ENCODE measurements at places on chromosomes 13 and 19. TPM values are rescaled to one million over a fixed set of nuclear protein-coding genes. Genes with fewer than 3 reads are reported as not detected.

The OVOL3 gene
- total RNA-seq: not detected

The WDR88 gene
- total RNA-seq: not detected

The DPF1 gene
- 2.5 TPM for total RNA-seq

The NALCN gene
- total RNA-seq: not detected

The SUGP2 gene
- 19.9 TPM for total RNA-seq

The IL4I1 gene
- total RNA-seq: 0.88 TPM

The ANKRD24 gene
- total RNA-seq: 0.19 TPM

DNA sequence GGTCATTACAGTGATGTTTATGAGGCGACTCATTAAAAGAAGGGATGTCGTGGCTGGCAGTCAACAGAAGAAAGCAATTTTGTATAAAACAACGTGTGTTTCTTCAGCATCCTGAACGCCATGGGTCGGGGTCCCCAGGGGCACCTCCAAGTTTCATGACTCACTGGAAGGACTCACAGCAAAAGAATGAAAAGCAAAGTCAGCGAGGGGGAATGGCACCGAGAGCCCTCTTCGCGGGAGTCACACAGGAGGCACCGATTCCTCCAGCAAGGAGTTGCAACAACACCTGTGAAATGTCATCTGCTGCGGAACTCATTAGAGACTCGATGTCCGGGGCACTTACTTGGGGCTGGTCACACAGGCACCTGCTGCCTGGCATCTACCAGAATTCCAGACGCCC, 130.7 kb upstream of the PEG3 start:
- no peaks in the 10 kb centered on the region for H3K4me1 ChIP-seq
- H3K27ac ChIP-seq: no peak overlapping the region
- H3K36me3 ChIP-seq: no peaks in the 10 kb centered on the region
- no peak overlapping the region for H3K4me3 ChIP-seq
- H3K27me3 ChIP-seq: peaks cover 33% of the 10 kb centered on the region
- no peak for DNase-seq

DNA sequence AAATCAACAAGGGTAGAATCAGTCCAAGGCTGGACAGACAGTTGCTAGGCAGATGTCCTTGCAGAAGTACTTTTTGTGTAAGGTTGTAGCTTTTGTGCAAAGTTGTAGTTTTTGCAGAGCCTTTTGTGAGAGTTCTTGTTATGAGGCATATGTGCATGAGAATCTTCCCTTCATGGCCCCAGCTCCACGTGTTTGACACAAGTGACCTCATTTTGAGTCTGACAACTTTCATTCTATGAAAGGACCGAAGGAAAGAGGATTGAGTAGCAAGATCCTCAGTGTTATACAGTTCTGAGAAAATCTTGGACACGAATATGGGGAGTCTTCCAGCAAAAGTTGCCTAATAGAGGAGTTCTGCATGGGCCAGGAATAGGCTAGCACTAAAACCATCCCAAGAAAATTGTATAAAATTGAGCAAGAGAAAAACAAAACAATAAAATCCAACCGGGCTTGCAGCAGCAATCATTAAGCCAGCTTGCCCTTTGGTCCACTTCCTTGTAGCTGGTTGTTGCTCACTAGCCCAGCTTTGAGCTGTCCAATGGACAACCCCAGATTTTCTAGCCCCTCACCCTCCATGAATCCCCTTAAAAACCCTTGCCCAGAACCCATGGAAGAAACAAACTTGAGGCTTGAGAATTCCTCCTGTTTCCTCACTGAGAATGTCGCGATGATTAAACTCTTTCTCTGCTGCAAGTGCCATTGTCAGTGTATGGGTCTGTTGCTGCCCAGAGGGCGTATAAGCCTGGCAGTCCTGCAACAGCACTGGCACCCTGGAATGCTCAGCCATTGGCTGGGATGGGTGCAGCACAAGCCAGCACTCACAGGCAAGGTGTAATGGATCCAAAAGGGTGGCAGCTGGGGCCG, 6.5 kb downstream of the EPSTI1 start:
- H3K27ac ChIP-seq: no peak overlapping the region
- H3K4me3 ChIP-seq: no peak overlapping the region
- no peak for DNase-seq
- H3K36me3 ChIP-seq: no peaks in the 10 kb centered on the region
- peaks cover 28% of the 10 kb centered on the region for H3K4me1 ChIP-seq

DNA sequence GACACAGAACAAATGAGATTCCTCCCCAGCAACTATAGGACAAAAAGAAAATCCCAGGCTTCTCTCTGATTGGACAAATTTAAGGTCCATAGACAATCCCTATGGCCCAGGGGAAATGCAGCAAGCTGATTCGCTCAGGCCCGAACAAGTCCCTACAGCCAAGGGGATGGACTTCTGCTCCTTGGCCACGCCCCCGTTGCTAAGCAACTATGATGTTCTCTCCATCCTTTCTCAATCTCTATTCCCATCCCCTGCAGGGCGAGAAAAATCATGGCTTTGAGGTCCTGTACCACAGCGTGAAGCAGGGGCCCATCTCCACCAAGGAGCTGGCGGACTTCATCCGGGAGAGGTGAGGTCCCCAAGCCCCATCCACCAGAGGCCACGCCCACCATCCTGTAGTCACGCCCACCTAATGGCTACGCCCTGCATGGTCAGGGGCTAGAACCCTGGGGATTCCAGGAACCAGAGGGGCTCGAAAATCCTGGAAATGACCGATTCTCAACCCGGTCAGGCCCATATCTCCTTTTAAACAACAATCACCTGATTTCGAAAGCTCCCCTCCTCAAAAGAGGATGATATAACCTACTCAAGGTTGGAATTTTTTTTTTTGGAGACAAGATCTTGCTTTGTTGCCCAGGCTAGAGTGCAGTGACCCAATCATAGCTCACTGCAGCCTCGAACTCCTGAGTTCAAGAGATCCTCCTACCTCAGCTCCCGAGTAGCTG, 11.4 kb downstream of the FCHO1 start:
- no peak overlapping the region for H3K27ac ChIP-seq
- no peak overlapping the region for H3K4me3 ChIP-seq
- no peaks in the 10 kb centered on the region for H3K36me3 ChIP-seq
- no peaks in the 10 kb centered on the region for H3K27me3 ChIP-seq
- H3K4me1 ChIP-seq: peaks cover 4% of the 10 kb centered on the region

DNA sequence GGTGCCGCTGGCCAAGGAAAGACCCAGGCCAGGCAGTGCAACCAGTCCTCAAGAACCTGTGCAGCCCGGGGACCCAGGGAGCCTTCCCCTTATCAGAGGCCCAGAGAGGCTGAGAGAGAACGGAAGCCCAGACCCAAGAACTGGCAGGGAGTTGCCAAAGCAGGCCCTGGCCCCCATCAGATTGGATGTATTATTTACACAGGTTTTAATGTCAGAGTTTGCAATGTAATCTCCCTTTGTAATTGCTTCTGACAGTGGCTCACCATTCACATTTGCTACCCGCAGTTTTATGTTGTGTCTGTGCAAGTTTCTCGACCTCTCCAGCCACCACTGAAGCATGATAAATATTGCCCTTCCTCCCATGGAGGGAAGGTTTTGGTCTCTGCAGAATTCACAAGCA, 660.9 kb downstream of the LIG4 start:
- no peak overlapping the region for H3K27ac ChIP-seq
- H3K4me3 ChIP-seq: no peak overlapping the region
- H3K4me1 ChIP-seq: no peaks in the 10 kb centered on the region
- no peaks in the 10 kb centered on the region for H3K36me3 ChIP-seq

GRCh38 chr19:31231237-31231636, 118.0 kb downstream of the TSHZ3 start:
- no peaks in the 10 kb centered on the region for H3K27me3 ChIP-seq
- no peak overlapping the region for H3K27ac ChIP-seq
- no peaks in the 10 kb centered on the region for H3K36me3 ChIP-seq
- no peak for DNase-seq
- no peaks in the 10 kb centered on the region for H3K4me1 ChIP-seq

- no peak overlapping the region for H3K4me3 ChIP-seq
- H3K27ac ChIP-seq: no peak overlapping the region
- no peaks in the 10 kb centered on the region for H3K27me3 ChIP-seq
- H3K4me1 ChIP-seq: no peaks in the 10 kb centered on the region
- no peak for DNase-seq
Measured at GRCh38 chr13:38463048-38463447, 113.4 kb downstream of the UFM1 start.

DNA sequence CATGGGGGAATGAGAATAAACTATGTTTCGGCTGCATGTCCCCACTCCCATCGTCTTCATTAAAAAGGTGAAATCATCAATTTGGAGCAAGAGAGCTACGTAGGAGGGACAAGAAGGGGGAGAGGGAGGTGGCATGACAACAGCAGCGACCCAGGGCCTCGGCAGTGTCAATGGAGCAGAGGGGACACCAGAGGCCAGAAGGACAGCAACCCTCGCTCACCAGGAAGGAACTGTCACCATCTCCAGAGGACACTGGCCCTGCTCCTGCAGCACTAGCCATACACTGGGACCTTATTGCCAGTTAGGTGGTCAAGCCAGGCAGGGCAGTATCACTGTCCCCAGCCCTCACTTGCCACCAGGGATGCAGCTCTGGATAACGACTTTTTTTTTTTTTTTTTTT, 34.2 kb downstream of the NAXD start:
- H3K4me3 ChIP-seq: no peak overlapping the region
- no peak for DNase-seq
- peaks cover 7% of the 10 kb centered on the region for H3K4me1 ChIP-seq

DNA sequence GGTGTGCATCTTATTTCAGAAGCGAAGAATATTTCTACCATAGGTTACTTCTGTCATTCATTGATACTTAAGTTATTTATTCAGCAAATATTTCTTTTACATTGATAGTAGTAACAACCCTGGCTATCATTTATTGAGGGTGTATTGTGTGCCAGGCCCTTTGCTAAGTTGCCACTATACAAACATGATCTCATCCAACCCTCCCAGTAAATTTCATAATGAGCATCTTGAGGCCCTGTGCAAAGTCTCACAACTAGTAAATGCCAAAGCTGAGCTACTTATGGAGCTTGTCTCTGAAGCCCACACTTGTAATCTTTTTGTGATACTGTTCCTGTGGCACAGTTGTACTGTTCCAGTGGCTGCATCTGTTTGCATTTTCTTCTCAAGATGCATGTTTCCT, 36.1 kb downstream of the RNASEH2B start:
- no peak overlapping the region for H3K4me3 ChIP-seq
- H3K4me1 ChIP-seq: no peaks in the 10 kb centered on the region
- H3K27me3 ChIP-seq: no peaks in the 10 kb centered on the region
- no peak overlapping the region for H3K27ac ChIP-seq
- H3K36me3 ChIP-seq: no peaks in the 10 kb centered on the region

DNA sequence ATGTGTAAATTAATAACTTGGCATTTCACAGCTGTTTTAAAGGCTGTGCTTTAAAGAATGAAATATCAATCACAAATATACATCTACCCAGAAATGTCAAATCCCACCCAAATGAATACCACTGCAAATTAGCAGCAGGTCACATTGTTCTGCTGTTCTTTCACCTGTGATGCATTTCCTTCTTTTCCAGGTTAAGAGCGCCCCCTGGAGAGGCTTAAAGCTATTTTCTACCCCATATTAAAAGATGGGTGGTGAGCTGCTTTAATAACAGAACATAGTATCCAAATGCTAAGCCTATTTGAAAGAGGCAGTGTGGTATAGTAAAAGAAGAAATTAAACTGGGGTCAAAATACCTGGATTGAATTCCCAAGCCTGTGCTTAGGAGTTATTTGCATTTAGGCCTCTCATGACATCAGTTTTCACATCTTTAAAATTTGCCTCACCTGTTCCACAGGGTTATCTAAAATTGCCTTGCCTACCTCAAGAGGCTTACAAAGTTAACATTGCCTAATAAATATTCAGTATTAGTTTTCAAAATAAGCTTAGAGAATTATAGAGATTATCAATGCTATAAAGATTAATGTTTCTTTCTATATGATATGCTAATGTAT, 396.9 kb upstream of the SLITRK5 start:
- H3K4me3 ChIP-seq: no peak overlapping the region
- H3K27me3 ChIP-seq: no peaks in the 10 kb centered on the region
- H3K4me1 ChIP-seq: no peaks in the 10 kb centered on the region
- H3K27ac ChIP-seq: no peak overlapping the region
- no peaks in the 10 kb centered on the region for H3K36me3 ChIP-seq

DNA sequence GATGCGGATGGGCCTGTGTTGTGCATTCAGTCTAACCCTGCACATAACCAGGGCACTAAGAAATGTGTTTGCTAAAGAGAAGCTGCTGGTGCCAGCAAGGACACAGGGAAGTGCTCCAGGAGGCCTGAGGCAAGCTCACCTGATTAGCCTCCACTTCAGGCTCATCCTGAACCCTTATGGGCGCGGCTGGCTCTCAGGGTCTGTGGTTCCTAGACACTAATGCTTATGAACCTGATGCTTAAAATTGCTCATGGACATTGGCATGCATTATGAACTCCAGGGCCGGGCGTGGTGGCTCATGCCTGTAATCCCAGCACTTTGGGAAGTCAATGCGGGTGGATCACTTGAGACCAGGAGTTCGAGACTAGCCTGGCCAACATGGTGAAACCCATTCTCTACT, 34.3 kb downstream of the SERP2 start:
- H3K27ac ChIP-seq: no peak overlapping the region
- no peaks in the 10 kb centered on the region for H3K27me3 ChIP-seq

DNA sequence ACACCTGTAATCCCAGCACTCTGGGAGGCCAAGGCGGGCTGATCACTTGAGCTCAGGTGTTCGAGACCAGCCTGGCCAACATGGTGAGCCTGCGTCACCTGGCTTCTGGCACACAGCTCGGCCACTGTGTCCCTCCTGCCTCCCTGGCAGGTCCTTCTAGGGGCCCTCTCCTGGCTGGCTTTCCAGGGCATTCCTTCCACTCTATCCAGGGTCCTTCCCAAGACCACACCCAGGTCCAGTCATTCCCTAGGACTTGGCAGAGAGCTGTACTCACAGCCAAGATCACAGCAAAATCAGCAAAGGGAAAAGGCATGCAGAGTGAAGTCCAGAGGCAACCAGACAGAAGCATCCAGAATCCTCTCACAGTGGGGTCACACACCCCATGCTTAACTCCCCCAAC, 9.7 kb upstream of the HSH2D start:
- no peak overlapping the region for H3K4me3 ChIP-seq
- peaks cover 40% of the 10 kb centered on the region for H3K36me3 ChIP-seq
- no peaks in the 10 kb centered on the region for H3K27me3 ChIP-seq
- H3K4me1 ChIP-seq: no peaks in the 10 kb centered on the region

- no peak for DNase-seq
- no peaks in the 10 kb centered on the region for H3K27me3 ChIP-seq
- H3K27ac ChIP-seq: no peak overlapping the region
- H3K4me3 ChIP-seq: no peak overlapping the region
- H3K36me3 ChIP-seq: no peaks in the 10 kb centered on the region
- peaks cover 4% of the 10 kb centered on the region for H3K4me1 ChIP-seq
Measured at GRCh38 chr13:28425793-28426192, 69.1 kb downstream of the FLT1 start.
